Stimulated activated CD8-positive, alpha-beta memory T cell treated with anti-CD3 and anti-CD28 coated beads, Interleukin-2, amount 100 ng/mL, for 1 hour (primary cell): ENCODE measurements at places on chromosomes 11 and 22.

GRCh38 chr11:104858882-104859775 is 39.1 kb downstream of the CASP12 start:
- no peak for DNase-seq

- no peak for DNase-seq
Observed at GRCh38 chr11:115365907-115366306, 138.3 kb downstream of the CADM1 start.

GRCh38 chr11:44760917-44761550 is 34.3 kb downstream of the TSPAN18 start:
- DNase-seq = no peak

- DNase-seq = no peak
Observed at GRCh38 chr11:126522152-126522551, 166.7 kb downstream of the ST3GAL4 start.

DNA sequence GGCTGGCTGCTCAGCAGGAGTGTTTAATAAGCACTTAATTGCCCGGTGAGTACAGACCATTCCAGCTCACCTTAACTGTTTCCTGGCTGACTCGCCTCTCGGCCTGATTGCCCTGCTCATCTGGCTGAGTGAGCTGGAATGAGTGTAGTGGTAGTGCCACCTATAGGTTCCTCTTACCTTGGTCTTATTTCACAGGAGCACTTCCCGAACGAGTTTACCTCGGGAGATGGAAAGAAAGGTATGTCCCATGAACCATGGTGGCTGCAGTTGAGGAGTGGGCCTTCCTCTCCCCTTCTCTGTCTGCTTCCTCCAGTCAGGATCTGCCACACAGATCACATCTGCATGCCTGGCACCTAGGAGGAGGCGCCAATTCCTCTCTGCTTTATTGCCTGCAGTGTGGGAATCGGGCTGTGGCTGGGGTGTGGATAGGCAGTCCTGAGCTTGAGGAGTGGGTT is 26.7 kb downstream of the UPB1 start:
- no peak for DNase-seq

DNA sequence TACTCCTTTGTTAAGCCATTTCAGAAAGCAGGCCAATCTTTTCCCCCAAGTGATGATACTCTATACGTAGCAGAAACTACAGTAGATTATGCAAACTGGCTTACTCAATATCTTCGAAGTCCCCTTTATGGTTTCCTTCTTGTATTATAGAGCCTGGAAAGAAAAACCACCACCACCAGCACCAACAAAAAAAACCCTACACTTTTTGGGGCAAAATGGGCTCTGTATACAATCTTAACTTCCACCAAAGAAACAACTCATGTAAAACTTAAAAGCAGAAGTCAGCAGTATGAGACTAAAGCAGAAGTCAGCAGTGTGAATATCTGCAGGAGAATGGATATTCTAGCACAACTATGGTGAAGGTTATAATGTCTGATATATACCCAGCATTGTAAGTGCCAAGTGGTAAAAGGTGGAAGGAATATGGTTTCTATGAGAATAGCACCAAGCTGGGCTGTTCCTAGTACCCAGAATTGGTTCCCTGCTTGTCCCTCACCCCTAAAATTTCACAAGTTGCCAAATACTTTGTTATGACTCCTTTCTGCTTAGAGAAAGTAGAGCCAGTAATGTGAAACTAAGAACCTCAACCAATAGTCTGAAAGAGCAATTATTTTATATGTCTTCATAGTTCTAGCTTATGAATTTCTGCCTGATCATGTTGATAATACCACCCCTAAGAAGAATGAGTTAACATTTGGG is 252.1 kb downstream of the SBF2 start:
- DNase-seq = no peak

DNA sequence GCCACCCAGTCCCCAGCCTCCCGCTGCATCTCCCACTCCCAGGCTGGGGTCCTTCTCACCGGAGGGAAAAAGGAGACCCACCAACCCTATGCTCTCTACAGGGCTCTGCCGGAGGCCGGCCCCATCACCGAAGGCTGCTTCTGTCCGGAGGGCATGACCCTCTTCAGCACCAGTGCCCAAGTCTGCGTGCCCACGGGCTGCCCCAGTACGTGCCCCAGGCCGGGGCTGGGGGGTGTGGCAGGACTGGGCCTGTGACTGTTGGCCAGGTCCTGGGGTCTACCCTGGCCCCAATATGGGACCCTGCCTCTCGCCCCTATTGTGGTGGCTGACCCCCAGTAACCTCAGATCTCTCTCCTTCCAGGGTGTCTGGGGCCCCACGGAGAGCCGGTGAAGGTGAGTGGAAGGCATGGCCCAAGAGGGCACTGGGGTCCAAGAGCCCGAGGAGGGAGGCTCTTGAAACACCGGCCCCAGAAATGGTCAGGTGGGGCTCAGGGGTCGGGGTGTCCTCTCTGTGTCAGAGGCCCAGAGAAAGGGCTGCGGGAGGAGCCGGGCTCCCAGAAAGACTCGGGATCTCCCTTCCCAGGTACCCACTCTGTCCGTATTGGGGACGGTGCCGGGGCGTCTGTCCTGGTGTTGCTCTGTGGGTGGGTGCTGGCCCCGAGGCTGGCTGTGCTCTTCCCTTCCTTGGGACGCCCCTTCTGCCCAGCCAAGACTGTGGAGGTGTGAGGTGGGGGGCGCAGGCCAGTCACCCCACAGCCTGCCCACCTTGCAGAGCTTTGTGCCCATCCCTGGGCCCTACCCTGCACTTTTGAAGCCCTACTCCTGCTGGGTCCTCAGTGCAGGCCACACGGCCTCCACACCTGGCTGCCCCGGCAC is 26.1 kb upstream of the MUC5B start:
- DNase-seq = no peak

DNA sequence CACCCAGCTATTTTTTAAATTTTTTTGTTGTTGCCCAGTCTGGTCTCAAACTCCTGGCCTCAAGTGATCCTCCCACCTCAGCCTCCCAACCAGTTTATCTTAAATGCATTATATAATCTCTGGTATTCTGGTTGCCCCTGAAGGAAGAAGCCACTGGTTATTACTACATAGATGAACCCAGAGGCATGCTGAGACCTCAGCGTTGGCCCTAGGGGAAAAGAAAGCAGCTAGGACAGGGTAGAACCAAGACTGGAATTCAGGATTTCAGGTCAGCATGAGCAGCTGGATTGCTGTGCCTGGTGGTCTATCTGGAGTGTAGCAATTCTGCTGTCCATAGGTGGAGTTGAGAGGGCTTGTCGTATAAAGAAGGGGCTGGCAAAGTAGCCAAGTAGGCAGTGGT is 67.2 kb downstream of the PARVA start:
- DNase-seq = no peak

GRCh38 chr11:117793583-117793982 is 3.4 kb downstream of the DSCAML1 start:
- DNase-seq = no peak

DNA sequence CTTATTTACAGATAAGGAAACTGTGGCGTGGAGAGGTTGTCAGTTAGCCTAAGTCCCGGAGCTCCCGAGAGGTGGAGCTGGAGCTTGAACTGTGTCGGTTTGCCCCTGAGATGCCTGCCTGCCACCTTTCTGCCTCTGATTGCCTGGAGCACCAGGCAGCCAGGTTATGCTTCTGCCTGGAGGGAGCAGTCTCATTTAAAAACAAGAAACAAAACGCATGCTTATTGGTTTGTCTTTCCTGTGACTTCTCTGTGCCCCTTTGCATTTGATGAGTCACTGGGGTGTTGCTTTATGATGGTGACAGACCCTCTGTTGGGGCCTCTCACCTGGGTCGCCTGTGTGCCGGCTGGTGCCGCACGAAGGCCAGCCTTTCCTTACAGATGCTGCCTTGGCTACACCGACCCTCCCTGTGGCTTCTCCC is 12.2 kb downstream of the AP2A2 start:
- DNase-seq = no peak

DNA sequence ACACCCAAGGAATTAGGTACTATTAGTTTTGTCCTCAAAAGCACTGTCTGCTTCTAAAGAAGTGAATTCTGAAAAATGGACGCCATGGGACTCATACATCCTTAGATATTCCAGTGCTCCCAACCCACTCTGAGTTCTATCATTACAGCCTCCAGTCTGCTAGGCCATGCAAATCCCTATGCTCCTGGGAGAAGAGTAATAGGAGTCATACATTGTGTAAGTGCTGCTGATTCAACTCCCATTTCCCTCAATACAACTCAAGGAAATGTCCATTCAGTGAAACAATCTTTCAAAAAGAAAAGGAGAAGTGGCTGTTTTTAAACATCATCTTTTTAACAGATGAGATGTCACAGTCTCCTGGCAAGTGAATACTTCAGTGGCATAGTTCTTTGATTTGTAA is 590.2 kb upstream of the LRRC4C start:
- no peak for DNase-seq

GRCh38 chr22:17562906-17563870 is at the start of gene SLC25A18:
TSS of gene SLC25A18 (plus strand) at chr22:17563498. CDS start at chr22:17579945, 16,447 bp downstream.
- no peak for DNase-seq

GRCh38 chr22:40332319-40332781 is 13.9 kb upstream of the ADSL start:
- no peak for DNase-seq

- no peak for DNase-seq
Observed at GRCh38 chr22:30238136-30238535, 8.4 kb downstream of the LIF start.
